ENCODE measurements at places on chromosomes 5 and 9. TPM values are rescaled to one million over a fixed set of nuclear protein-coding genes. Genes with fewer than 3 reads are reported as not detected.

DNA sequence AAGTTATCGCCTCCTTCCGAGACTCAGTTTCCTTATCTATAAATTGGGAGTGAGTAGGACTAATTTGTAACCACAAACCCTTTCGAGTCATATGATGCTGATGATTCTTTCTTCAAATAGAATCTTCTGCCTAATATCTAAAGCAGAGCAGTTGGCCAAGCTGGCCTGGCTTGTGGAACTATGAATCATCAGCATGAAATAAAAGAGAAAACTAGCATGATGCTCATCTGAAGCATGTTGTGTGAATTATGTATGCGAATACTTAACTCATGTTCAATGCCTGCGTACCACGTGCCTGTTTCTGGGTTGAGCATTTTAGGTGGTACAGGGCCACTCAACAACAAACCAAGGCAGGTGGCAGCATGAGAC lies 15.0 kb upstream of the ORM1 start:
- no peaks in the 10 kb centered on the region for H3K27me3 ChIP-seq
- DNase-seq, result no peak
- no peak overlapping the region for H3K27ac ChIP-seq
- peaks cover 6% of the 10 kb centered on the region for H3K36me3 ChIP-seq
- H3K4me3 ChIP-seq, result no peak overlapping the region

GRCh38 chr5:154284433-154284832 lies 93.9 kb downstream of the GALNT10 start:
- H3K4me1 ChIP-seq, result peaks cover 45% of the 10 kb centered on the region
- DNase-seq, result peak; percentile 57
- H3K27ac ChIP-seq, result no peak overlapping the region
- no peaks in the 10 kb centered on the region for H3K36me3 ChIP-seq

DNA sequence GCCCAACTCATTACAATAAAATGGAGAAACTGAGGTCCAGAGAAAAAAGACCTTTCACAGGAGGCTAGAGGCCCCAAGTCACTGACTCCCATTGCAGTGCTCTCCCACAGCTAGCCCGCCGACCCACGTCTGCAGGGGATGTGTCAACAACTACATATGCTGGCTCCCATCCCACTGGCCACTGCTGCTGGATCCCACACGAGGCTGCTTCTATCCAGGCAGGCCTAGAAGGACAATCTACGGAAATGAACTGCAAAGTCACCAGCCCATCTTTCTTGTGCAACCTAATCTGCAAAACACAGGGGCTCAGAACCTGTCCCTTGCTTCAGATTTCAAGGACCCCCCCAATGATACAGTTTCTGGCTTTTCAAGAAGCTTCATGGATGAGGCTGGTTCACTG lies 24.0 kb downstream of the RAPGEF1 start:
- H3K4me1 ChIP-seq, result peaks cover 87% of the 10 kb centered on the region
- H3K27ac ChIP-seq, result peak overlapping the region; percentile 82
- H3K4me3 ChIP-seq, result no peak overlapping the region
- H3K27me3 ChIP-seq, result no peaks in the 10 kb centered on the region

DNA sequence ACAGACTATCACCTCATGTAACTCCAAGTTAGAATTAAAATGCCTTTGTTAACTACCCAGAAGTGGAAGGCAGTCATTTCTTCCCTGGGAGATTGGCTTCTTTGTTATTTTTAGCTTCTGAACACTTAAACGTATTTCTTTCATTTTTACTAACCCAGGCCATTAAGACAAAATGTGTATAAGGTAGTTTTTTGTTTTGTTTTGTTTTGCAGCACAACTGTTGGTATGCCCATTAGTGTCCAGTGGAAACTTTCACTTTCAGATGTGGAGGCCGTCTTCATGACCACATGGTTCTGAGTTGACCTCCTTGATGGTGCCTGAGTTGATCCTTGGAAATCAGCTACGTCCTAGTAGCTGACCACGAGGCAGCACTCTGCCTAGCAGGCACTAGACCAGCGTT lies 264.6 kb upstream of the ZNF608 start:
- no peaks in the 10 kb centered on the region for H3K36me3 ChIP-seq
- H3K27ac ChIP-seq, result no peak overlapping the region
- H3K4me1 ChIP-seq, result no peaks in the 10 kb centered on the region
- no peak for DNase-seq
- H3K4me3 ChIP-seq, result no peak overlapping the region

GRCh38 chr9:68777070-68777763 lies 72.2 kb downstream of the PIP5K1B start:
- H3K4me3 ChIP-seq, result no peak overlapping the region
- no peaks in the 10 kb centered on the region for H3K36me3 ChIP-seq
- H3K27ac ChIP-seq, result no peak overlapping the region
- no peak for DNase-seq

DNA sequence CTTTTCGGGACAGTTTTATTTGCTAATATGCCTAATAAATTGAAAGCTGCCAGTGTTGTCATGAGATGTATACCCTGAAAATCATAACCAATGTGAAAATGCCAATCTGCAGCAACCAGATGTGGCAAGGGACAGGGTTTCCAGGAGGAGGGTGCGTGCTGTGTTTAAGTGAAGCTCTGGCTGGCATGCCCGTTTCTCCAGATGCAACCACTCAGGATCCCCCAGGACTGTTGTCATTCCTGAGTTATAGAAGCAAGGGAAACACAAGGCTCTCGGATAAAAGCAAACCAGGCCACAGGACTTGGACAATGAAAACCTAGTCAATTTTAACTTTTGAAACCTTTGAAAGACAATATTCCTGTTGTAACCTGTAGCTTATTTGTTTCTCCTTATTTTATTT lies 360.2 kb downstream of the SLIT3 start:
- no peaks in the 10 kb centered on the region for H3K36me3 ChIP-seq
- no peak overlapping the region for H3K27ac ChIP-seq
- no peaks in the 10 kb centered on the region for H3K27me3 ChIP-seq
- no peaks in the 10 kb centered on the region for H3K4me1 ChIP-seq

- peak; percentile 74 for DNase-seq
- no peaks in the 10 kb centered on the region for H3K36me3 ChIP-seq
- no peaks in the 10 kb centered on the region for H3K27me3 ChIP-seq
- H3K27ac ChIP-seq, result peak overlapping the region; percentile 56
- H3K4me3 ChIP-seq, result no peak overlapping the region
Measured at GRCh38 chr5:54743997-54744788, 226.6 kb downstream of the SNX18 start.

DNA sequence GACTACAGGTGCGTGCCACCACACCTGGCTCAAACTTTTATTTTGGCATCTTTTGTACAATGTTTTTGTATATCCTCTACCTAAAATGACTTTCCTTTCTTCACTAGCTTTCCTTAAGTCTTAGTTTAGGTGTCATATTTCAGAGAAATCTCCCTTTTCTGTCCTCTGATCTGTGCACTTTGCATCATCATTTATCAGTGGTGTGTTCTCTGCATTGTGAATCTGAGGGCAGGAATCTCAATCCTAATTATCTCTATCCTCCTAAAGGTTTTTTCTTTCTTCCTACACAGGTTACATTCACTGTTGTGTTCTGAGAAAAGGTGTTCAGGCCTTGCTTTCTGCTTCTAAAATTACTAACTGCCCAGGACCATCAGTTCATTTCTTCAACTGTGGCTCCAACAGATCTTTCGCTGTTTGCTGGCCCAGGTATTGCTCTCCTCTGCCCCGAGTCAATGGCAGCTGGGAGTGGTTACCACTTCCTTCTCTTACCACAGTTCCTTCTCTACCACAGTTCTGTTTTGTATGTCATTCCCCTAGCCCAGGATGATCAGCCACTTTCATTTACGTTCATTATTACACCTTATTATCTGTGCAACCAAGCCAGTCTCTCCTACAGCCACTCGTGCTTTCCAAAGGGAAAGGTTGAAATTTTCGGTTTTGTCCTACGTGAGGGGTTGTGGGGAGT lies 14.0 kb downstream of the TGFBR1 start:
- H3K36me3 ChIP-seq, result no peaks in the 10 kb centered on the region
- H3K27ac ChIP-seq, result no peak overlapping the region

DNA sequence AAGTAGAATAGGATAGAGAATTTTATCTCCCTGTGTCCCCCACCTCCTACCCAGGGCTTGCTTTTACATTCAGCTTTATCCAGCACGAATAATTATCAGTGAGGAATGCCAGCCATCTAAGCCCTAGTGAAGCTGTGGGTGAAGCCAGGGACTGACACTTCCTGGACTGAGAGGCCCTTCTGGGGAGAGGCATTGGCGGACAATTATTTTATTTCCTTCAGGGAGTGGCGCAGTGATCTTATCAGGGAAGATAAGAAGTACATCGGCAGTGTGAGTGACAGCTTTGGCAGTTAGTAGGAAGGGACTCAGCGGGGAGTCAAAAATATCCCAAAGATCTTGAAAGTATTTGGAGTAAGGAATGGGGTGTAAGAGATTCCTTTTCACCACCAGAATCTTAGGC lies 34.9 kb upstream of the RPS23 start:
- no peaks in the 10 kb centered on the region for H3K36me3 ChIP-seq
- no peak for DNase-seq
- peaks cover under 1% of the 10 kb centered on the region for H3K4me1 ChIP-seq
- no peak overlapping the region for H3K27ac ChIP-seq

GPX3 gene
- total RNA-seq, result 1,165 TPM

PCDHGB5 gene
- 8.7 TPM for total RNA-seq

CBY3 gene
- not detected for total RNA-seq

COL27A1 gene
- 2.9 TPM for total RNA-seq

AHRR gene
- 0.33 TPM for total RNA-seq

OR1J2 gene
- not detected for total RNA-seq

Data from esophagus muscularis mucosa (tissue), 4 donors.